Activated CD8-positive, alpha-beta memory T cell treated with anti-CD3 and anti-CD28 coated beads for 1 hour (primary cell): ENCODE measurements at places on chromosomes 3 and 15.
A peak's percentile ranks its signal among the peaks of the same experiment; 100 is the strongest.

- no peak for DNase-seq
These were observed 477.8 kb downstream of the FGF12 start for GRCh38 chr3:192249516-192249915.

GRCh38 chr15:51075364-51075763 is 19.3 kb downstream of the TNFAIP8L3 start:
- DNase-seq, result no peak

DNA sequence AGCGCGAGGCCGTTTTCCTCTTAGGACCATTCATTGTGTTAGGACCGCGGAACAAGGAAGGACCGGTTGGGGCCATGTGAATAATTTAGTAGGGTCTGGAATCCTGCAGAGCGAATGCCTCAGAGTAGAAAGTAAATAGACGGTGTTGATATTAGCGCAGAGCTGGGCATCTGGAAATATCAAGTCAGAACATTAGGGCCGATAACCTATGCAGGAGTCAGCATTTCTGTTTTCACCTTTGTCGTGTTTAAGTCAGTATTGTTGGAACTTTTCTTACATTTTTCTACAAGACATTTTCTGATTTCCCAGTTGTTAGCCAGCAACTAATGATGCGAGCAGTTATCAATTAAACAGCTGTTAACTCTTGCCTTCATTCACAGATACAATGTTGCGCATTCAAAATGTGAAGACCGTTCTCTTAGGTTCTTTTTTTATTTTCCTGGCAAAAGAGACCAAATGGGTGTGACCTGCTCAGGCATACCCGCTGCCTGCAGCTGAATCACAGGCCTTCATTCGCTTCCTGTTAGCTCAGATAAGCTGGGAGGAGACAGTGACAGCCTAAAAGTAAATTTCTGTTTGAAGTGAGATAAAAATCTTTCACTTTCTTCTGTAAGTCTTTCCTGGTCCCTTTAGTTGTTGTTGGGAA is 966 bp upstream of the PKM start:
- peak; percentile 24 for DNase-seq

DNA sequence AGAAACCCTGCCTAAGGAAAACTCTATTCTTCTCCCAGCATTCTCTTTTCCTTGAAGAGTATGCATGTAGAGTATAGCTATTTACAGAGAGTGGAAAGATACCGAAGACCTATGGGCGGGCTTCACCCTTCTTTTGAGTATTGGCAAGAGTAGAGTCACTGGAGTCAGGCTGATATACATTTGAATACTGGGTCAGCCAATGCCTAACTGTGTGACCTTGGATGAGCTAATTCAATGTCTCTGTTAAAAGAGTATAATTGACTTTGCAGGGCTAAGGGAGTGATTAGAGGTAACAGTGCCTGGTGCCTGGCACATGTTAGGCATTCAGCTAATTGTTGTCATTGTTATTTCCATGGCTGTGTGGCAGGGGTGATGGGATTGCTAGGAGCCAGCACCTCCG is 75.6 kb downstream of the TUSC7 start:
- DNase-seq, result no peak

GRCh38 chr3:31882431-31882830 is 98.6 kb downstream of the OSBPL10 start:
- no peak for DNase-seq

- DNase-seq, result no peak
These were observed 4.4 kb upstream of the COL8A1 start for GRCh38 chr3:99633887-99634558.
